ENCODE measurements at places on chromosomes 12 and 14.

- DNase-seq: peak; percentile 57
Observed at GRCh38 chr14:31205681-31206535, 1.7 kb downstream of the HECTD1 start.

- no peak for DNase-seq
Observed at GRCh38 chr14:61661471-61662400, 33.6 kb upstream of the HIF1A start.

- DNase-seq: no peak
Observed at GRCh38 chr12:39610436-39611025, 9.1 kb downstream of the ABCD2 start.

DNA sequence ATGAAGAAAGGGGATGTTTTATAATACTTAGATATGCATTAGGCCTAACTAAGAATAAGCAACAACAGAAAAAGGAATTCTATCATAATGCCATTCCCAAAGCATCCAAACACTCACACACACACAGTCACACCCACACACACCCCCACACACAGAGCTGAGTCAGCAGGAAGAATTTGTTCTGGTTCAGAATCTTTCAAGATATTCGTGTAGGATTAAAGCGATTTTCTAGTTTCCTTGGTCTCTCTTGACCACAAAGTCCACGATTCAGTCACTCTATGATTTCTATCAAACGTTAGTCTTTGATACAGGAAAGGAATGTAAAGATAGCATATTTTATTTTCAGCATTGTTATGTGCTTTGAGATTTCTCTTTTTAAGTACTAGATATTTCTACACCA lies 382.6 kb upstream of the DCN start:
- no peak for DNase-seq
